ENCODE measurements at places on chromosomes 16 and 17. TPM values are rescaled to one million over a fixed set of nuclear protein-coding genes. Genes with fewer than 3 reads are reported as not detected.

The SPATA22 gene
- polyA plus RNA-seq, result not detected

The KCNH6 gene
- polyA plus RNA-seq, result not detected

The PHKG2 gene
- polyA plus RNA-seq, result 45.6 TPM

The WFIKKN1 gene
- 2.1 TPM for polyA plus RNA-seq

The AXIN2 gene
- 11.3 TPM for polyA plus RNA-seq

The DNASE1L2 gene
- polyA plus RNA-seq, result 0.80 TPM

The CHAD gene
- 1.8 TPM for polyA plus RNA-seq

The WNT3 gene
- 7.3 TPM for polyA plus RNA-seq

The LPO gene
- polyA plus RNA-seq, result 0.29 TPM

The GINS2 gene
- 8.0 TPM for polyA plus RNA-seq

The TADA2A gene
- 7.7 TPM for polyA plus RNA-seq

The CDR2L gene
- 14.6 TPM for polyA plus RNA-seq

The KIF1C gene
- 65.2 TPM for polyA plus RNA-seq

The CCL17 gene
- polyA plus RNA-seq, result not detected

- DNase-seq, result no peak
These were observed 24.6 kb downstream of the CMIP start for GRCh38 chr16:81469183-81469677.

- no peak for DNase-seq
These were observed 13.9 kb downstream of the CLUH start for GRCh38 chr17:2697611-2698162.

- DNase-seq, result no peak
These were observed 68.5 kb downstream of the CYLD start for GRCh38 chr16:50810241-50810965.

GRCh38 chr16:4392382-4393239 lies 21.0 kb downstream of the VASN start:
- peak; percentile 82 for DNase-seq

DNA sequence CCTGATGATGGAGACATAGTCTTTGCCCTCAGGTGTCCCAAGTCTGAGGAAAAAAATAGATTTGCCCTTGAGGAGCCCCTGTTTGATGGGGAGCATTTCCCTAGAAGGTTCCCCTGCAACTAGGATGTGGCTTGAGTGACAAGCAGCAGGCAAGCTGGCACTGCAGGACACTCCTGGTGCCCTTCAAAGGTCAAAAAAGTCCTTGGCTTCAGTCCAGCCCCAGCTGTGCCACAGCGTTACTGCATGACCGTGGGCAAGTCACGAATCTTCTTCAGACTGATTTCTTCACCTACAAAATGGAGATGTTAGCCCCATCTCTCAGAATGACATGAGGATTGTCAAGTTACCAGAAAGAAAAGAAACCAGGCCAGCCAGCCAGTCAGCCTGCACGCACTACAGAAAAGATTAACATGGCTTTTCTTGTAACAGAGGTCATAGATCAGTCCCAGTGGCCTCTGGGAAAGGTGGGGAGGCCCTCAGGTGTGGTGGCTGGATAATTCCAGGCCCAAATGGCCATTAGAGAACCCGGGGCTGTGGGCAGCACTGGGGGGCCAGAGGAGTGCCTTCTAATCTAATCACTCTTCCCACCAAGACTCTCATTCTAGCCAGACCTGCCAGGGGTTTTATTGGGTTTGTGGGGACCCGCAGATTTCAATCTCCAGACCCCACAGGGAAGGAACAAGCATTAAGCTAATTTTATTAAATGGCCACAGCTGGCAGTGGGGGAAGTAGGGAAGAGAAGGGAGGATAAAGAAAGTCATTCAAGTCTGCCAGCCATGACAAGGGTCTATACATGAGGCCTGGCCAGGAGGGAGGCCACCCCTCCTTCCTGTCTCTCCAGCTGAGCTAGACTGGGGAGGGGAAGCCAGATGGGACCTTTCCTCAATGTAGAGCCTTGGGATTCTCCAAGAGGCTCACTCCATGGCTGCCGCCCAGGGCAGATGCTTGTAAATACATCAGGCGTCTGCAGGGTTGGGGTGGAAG lies 9.7 kb upstream of the KIF18B start:
- DNase-seq, result no peak

GRCh38 chr17:43719578-43719977 lies 39.0 kb downstream of the SOST start:
- no peak for DNase-seq

DNA sequence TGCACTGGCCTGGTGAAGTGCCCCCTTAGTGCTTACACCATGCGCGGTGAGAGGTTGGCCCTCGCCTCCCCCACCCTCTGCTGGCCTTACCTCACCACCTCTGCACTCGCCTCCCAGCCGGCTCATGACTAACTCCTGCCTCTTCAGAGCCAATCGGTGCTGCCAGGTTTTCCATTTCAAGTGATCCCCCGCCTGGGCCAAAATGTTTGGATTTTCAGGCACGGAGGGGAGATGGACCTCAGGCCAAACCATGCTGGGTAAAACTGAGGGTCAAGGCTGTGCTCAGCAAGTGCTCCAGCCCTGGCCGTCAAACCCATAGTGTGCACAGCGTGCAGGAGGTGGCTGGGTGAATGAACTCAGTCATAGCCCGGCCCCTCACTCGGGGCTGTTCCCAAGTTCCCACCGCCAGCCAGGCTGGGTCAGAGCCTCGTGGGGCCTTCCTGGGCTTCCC lies 175.4 kb downstream of the SEC14L1 start:
- DNase-seq, result peak; percentile 76

GRCh38 chr16:3075523-3075915 lies 10.1 kb downstream of the IL32 start:
- no peak for DNase-seq

DNA sequence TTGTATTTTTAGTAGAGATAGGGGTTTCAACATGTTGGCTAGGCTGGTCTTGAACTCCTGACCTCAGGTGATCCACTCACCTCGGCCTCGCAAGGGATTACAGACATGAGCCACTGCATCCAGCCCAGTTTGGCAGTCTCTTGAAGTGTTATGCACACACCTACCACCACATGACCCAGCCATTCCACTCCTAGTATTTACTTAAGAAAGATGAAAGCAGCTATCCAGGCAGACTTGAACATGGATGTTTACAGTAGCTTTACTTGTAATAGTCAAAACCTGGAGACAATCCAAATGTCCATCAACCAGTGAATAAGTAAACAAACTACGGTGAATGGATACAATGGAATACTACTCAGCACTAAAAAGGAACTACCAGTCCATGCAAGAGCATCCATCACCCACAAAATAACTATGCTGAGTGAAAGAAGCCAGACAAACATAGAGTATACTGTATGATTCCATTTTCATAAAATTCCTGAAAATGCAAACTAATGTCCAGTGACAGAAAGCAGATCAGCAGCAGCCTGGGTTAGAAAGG lies 37.8 kb upstream of the RASD1 start:
- peak; percentile 60 for DNase-seq

- no peak for DNase-seq
These were observed 20.8 kb upstream of the MYO15B start for GRCh38 chr17:75566834-75567233.

DNA sequence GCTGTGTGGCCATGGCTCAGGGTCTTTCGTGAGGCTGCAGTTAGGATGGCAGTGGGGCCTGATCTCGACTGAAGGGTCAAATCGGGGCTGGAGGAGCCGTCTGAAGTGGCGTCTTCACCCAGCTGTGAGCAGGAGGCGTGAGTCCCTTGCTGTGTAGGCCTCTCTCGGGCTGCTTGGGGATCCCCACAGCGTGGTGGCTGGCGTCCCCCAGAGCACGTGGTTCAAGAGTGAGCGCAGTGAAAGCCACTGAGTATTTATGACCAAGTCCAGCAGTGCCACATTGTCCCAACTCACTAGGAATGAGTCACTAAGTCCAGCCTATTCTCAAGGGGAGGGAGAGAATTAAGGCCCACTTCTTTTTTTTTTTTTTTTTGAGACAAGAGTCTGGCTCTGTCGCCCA lies 11.7 kb upstream of the TCF25 start:
- no peak for DNase-seq

GRCh38 chr16:81451753-81452680 lies 7.4 kb downstream of the CMIP start:
- peak; percentile 68 for DNase-seq

DNA sequence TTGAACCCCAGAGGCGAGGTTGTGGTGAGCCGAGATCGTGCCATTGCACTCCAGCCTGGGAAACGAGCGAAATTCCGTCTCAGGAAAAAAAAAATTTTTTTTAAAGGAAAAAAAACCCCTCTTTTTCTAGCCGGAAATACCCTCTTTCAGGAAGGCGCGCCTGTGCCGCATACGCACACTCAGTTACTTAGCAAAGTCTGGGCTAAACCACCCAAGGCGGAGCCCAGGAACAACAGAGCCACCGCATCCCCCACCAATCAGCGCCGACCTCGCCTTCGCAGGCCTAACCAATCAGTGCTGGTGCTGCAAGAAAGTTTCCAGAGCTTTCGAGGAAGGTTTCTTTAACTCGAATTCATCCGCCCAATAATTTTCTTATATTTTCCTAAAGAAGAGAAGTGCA lies 510.4 kb downstream of the KCNJ18 start:
- DNase-seq, result no peak

DNA sequence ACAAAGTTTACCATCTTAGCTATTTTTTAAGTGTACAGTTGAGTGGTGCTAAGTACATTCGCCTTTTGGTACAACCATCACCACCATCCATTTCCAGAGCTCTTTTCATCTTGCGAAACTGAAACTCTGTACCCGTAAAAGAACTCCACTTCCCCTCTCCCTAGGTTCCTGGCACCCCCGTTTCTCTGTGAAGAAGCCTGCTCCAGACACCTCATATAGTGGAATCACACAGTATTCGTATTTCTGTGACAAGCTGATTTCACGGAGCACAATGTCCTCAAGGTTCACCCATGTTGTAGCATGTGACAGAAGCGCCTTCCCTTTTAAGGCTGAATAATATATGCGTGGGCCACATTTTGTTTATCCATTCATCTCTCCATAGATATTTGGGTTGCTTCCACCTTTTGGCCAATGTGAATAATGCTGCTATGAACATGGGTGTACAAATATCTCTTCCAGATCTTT lies 54.2 kb upstream of the MAP3K14 start:
- DNase-seq, result no peak

DNA sequence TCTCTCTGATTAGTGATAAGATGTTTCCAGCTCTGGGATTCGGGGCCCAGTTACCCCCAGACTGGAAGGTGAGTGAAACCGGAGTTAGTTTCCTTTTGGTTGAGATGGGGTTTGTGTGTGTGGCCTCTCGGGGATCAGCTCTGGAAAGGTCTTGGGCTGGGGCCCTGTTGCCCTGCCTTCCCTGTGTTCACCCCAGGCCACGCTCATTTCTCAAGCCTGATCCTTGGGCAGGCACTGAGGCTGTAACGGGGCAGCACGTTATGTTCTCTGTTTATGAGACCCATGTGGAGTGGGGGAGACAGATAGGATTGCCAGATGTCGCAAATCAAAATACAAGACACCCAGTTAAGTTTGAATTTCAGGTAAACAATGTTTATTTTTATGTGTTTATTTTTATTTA lies 35.5 kb downstream of the CPNE2 start:
- no peak for DNase-seq

- no peak for DNase-seq
These were observed 131.3 kb downstream of the PMP22 start for GRCh38 chr17:15133826-15134225.

DNA sequence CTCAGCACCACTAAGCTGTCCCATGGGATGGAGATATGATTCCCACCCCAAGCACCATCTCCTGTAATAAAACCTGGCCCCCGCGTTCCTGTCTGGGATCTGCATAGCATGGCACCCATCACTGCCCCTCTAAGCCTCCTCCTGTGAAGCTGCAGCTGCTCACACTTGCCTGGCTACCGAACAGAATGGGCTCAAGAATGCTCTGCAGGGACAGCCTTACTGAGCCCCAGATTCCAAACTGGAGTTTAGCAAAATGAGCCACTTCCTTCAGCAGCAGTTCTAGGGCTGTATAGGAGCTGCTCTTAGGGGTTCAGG lies 256.1 kb downstream of the CPPED1 start:
- DNase-seq, result no peak

GRCh38 chr16:84594725-84595038 lies 23.2 kb downstream of the COTL1 start:
- no peak for DNase-seq

- no peak for DNase-seq
These were observed 182.6 kb downstream of the C16orf95 start for GRCh38 chr16:87134628-87134995.

DNA sequence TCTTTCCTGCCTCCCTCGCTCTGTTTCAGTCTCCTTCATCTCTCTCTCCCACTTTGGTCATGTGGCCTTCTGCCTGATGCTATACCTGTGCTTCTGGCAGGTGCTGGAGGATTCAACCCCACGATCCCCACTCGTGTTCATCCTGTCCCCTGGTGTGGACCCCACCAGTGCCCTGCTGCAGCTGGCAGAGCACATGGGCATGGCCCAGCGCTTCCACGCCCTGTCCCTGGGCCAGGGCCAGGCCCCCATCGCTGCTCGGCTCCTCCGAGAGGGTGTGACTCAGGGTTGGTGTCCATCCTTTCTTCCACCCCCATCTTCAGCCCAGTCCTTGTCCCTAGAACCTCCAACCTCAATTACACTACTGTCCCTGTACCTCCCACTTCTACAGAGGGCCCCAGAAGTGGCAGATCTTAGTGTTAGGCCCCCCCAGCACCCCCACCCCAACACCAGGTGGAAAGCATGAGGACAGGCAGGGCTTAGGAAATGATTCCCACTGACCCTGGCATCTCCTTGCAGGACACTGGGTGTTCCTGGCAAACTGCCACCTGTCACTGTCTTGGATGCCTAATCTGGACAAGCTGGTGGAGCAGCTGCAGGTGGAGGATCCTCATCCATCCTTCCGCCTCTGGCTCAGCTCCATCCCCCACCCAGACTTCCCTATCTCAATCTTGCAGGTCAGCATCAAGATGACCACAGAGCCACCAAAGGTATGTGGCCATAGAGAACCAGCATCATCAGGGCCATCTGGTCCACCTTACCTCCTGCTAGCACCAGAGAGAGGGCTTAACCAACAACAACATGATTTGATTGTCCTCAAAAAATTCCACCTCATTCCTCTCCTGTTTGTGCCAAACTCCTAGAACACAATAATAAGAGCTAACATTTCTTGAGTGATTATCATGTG lies 9.7 kb upstream of the KDM6B start:
- DNase-seq, result peak; percentile 8

GRCh38 chr17:66950325-66950724 lies 14.2 kb upstream of the CACNG4 start:
- DNase-seq, result no peak

DNA sequence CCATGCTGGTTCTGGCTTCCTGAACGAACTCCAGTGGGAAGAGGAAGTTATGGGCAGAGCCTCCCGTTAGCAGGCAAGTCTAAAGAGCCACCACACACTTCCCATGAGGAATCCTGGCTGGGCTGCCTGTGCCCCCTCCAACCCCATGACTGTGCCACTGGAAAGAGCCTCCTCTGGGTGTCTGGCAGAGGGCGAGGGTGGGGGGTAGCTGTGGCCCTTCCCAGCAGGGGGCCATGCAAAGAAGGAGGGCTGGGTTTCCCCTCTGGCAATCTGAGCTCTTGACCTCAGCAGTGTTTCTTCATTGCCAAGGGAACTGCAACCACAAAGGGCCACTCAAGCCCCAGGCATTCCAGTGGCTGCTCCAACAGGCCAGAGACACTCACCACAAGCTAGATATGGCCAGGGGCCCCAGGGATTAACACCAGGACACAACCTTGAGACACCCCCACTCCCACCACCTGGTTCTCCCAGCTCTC lies 1.7 kb upstream of the RRAD start:
- peak; percentile 45 for DNase-seq

GRCh38 chr16:87968541-87968940 lies 17.3 kb downstream of the BANP start:
- no peak for DNase-seq

- DNase-seq, result no peak
These were observed 12.4 kb downstream of the CCDC47 start for GRCh38 chr17:63760771-63761539.

GRCh38 chr17:70024253-70024652 lies 50.8 kb upstream of the KCNJ16 start:
- DNase-seq, result no peak

Data from hepatocyte (in vitro differentiated cells).